Dermis blood vessel endothelial cell (primary cell): ENCODE measurements at places on chromosomes 6 and 20. TPM values are rescaled to one million over a fixed set of nuclear protein-coding genes. Genes with fewer than 3 reads are reported as not detected.

The TOMM34 gene
- total RNA-seq: 16.8 and 22.2 TPM in 2 replicates

- no peak for DNase-seq
Measured at GRCh38 chr6:40205801-40206200, 271.5 kb upstream of the MOCS1 start.

- DNase-seq: no peak
Measured at GRCh38 chr6:90131125-90131524, 165.5 kb downstream of the BACH2 start.

GRCh38 chr6:90097356-90097755, 199.3 kb downstream of the BACH2 start:
- no peak for DNase-seq

- DNase-seq: no peak
Measured at GRCh38 chr6:157123234-157123633, 200.1 kb downstream of the TMEM242 start.

GRCh38 chr20:1528811-1529210, 28.7 kb downstream of the SIRPD start:
- no peak for DNase-seq

The OR2J1 gene
- total RNA-seq: not detected in 2 replicates

DNA sequence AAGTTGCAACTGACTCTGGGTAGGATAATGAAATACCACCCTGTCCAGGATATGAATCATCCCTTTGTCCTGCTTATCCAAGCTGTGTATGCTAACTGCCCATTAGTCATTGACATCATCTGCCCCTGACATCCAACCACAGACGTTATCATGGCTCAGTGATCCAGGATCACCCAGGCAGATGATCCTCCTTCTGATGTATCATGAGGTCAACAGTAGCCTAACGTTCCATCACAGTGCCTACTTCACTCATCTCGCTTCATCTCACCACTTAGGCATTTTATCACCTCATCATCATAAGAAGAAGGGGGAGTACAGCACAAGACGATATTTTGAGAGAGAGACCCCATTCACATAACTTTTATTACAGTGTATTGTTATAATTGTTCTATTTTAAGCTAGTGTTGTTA, 13.4 kb upstream of the BTN3A2 start:
- peak; percentile 92 for DNase-seq

The SIRPG gene
- total RNA-seq: not detected in 2 replicates

The GSTA3 gene
- total RNA-seq: not detected in 2 replicates

DNA sequence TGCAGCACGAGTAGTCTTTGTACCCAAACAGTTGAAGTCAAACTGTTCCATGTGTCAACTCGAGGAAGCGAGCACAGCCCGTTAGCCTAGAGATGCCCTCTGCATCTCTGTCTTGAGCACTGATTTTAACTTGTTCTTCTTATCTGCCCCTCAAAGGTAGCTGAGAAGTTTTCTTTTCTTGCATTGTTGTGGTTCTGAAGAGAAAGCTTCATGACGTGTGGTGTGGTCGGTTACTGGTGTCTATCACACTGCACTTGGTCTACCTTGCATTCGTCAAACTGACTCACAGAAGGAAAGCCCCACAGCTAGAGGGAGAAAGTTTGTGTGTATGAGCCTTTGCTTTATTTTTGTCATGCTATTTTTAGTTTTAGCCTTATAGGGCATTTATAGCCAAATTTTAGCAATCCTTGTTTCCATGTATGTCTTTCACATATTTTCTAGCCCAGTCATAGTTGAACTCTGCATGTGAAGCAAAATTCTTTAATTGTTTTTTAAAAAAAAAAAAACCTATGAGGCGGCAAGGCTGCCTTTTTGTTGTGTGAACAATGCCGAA, 115.1 kb downstream of the JAG1 start:
- DNase-seq: peak; percentile 54

GRCh38 chr6:33621711-33622388, 728 bp downstream of the ITPR3 start:
- peak; percentile 37 for DNase-seq

The OPRL1 gene
- 3.2 and 5.4 TPM in 2 replicates for total RNA-seq
